ENCODE measurements at places on chromosomes 3 and 15.

DNA sequence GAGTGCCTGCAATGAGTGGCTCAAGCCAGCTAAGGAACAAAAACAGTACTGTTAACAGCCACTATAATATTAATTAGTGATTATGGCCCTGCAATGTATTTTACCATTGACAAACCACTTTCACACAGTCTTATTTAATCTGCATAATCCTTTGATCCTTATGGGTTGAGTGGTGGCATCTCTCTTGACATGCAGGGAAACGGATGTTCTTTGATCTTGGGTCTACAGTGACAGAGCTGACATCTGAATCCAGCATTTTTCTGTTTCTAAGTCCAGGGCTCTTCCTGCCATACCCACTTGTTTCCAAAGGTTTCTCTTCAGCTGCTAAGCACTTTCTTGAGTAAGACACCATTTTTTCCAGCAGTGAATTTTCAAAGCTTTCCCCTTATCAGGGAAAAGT is 277.7 kb upstream of the ROPN1 start:
- no peak for DNase-seq

GRCh38 chr15:22810033-22810852 is 23.8 kb downstream of the NIPA1 start:
- DNase-seq = no peak

DNA sequence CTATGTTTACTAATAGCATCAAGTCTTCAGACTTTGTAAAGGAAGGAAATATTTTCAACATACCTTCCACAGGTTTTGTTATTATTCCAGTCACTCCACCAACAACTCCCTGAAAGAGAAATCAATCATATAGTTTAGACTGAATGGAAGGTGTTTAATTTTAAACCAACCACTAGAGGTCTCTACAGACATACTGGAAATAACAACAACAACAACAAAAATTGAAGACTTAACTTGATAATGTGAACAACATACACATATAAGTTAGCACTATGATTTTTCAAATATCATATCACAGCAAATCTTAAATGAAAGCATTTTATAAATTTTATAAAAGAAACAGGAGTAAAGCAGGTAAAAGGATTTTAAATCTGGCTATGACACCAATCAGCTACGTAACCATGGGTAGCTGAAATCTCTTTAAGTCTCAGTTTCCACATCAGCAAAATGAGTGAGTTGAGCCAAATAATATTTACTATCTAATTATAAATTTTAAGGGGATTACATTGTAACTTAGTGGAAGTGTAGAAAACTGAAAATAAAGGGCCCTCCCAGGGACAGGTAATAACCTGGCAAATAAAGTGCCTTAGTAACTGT is 188.2 kb downstream of the VPS13C start:
- no peak for DNase-seq

DNA sequence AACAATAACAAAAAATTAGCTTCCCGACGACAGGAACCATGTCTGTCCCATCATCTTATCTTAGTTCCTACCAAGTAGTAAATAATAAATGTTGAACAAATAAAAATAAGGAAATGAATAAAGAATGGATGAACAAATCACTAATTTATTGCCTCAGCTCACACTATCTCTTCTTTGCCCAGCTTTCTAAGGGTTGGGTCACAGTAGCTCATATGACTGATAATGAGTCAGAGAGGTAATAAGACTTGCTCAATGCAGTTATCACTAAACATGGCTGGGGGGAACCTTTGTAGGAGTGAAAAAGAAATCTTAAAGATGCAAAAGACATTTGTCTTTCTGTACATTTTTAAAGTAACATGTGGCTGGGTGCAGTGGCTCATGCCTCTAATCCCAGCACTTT is 182.2 kb downstream of the WDR76 start:
- DNase-seq = no peak

DNA sequence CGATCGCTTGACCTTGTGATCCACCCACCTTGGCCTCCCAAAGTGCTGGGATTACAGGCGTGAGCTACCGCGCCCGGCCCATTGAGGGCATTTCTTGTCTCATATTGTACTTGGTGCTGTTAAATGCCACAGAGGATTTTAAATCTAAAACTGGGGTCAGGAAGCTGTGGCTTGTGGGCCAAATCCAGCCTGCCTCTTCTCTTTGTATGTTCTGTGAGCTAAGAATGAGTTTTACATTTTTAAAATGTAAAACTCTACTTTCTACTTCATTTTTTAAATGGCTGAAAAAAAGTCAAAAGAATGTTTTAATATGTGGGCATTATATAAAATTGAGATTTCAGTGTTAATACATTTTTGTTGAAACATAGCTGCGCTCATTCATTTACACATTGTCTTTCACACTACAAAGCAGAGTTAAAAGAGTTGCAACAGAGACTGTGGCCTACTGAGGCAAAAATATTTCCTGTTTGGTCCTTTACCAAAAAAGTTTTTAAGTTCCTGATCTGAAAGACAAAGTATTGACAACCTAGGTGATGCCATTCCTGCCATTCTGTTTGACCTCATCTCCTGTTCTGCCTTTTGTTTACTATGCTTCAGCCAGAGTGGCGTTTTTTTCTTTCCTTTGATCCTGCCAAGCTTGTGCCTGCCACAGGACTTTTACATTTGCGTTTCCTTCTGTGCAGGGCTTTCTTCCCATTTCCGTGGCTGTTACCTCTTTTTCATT is 50.4 kb downstream of the PDCD6IP start:
- no peak for DNase-seq

GRCh38 chr3:66302288-66302687 is 81.5 kb downstream of the SLC25A26 start:
- DNase-seq = no peak

DNA sequence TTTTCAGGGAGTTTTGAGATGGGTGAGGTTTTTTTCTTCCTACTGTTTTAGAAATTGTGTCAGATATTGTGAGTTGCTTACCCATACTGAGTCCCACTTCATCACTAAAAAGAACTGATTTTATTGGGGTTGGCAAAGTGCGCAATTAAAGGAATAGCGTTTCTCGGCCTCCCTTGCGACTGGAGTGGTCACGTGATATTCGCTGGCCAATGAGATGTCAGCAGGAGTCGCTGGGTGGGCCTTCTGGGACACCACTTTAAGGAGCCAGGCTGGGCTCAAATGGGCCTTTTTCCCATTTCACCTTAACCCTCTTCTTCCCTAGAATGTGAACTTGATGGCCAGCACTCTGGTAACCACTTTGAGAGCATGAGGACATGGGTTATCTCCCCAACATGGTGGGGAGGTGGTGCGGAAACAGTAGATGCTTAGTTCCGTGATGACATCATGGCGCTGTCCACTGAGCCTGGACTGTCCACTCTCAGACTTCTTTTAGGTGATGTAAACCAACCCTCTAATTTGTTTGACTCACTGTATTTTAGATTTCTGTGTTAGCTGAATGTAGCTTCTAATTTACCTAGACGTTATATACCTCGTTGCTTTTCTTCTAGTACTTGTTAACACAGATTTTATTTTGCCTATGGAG is 13.2 kb upstream of the IQCF5 start:
- DNase-seq = no peak

DNA sequence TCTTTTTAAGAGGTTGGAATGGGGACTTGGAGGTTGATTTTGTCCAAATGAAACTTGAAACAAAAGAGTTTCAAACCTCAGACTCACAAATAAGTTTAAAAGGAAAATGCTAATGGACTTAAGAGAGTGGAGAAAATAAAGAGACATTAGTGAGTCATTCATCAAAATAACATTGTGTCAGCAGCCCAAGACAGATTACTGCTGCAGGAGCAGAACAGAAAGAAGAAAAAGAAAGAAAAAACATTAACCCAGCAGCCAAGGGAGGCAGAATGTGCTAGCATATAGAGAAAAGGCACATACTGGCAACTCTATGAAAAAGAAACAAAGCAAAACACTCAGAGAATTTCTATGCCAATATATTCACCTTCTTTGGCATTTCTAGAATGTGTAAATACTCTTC is 42.6 kb downstream of the ADAMTS9 start:
- DNase-seq = no peak

GRCh38 chr3:120370463-120370862 is 21.3 kb upstream of the LRRC58 start:
- DNase-seq = no peak

DNA sequence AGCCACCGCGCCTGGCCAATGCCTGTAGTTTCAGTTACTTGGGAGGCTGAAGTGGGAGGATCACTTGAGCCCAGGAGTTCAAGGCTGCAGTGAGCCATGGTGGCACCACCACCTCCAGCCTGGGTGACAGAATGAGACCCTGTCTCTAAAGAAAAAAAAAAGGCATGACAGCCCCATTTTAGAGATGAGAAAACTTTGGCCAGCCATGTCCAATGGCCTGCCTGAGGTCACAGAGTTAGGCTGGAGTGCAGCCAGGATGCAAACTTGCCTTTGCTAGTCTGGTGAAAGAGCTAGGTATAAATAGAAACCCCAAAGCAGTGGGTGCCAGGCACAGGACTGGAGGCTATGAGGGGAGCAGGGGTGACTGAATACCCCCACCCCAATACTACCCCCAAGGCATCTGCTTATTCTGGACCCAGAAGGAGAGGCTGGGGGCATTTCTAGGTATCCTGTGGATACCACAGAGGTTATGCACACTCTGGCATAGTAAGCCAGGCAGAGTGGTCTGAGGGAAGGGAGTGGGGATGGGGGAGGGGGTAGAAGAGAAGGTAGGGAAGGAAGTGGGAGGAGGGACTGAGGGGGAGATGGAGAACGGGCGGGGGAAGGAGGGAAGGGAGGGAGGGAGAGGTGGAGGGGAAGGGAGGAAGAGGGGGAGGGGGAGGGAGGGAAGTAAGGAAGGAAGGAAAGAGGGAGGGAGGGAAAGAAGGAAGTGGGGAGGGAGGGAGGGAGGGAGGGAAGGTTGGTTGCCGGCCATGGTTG is 16.2 kb upstream of the C15orf39 start:
- DNase-seq = no peak

DNA sequence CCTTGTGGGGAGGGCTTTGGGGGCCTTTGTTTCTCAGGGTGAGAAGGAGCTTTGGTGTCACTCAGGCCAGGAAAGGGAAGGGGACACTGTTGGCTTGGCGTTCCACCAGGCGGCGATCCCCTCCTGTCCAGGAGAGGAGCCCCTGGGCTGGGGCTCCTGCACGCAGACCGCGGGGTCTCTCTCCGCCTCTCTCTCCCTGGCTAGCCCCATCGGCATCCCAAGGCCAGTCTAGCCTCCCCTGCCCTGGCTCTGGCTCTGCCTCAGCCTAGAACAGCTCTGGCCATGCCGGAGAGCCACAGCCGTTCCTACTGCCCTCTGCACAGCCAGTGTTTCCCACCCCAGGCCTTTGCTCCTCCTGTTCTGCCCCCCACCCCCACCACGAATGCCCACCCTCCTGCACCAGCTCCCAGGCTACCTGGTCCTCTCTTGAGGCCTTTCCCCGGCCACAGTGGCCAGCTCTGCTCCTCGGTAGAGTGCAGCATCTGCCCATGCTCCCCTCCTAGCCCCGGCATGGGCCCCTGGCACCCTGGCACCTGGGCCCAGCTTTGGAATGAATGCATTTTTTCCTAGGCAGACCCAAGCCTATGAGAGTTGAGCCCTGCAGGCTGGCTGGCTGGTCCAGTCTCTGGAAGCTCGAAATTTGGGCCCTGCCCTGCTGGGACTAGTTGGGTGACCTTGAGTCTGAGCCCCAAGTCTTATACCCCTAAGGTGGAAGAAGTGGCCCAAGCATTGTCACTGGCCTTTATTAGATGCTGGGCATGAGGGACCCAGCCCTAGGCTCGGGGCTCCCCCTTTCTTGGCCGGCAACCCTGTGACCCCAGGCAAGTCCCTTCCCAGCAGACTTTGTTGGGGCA is 2.4 kb downstream of the PLXNA1 start:
- no peak for DNase-seq

GRCh38 chr15:48929661-48930060 is 34.1 kb downstream of the SHC4 start:
- DNase-seq = no peak
